ENCODE measurements at places on chromosomes 6 and 20.

DNA sequence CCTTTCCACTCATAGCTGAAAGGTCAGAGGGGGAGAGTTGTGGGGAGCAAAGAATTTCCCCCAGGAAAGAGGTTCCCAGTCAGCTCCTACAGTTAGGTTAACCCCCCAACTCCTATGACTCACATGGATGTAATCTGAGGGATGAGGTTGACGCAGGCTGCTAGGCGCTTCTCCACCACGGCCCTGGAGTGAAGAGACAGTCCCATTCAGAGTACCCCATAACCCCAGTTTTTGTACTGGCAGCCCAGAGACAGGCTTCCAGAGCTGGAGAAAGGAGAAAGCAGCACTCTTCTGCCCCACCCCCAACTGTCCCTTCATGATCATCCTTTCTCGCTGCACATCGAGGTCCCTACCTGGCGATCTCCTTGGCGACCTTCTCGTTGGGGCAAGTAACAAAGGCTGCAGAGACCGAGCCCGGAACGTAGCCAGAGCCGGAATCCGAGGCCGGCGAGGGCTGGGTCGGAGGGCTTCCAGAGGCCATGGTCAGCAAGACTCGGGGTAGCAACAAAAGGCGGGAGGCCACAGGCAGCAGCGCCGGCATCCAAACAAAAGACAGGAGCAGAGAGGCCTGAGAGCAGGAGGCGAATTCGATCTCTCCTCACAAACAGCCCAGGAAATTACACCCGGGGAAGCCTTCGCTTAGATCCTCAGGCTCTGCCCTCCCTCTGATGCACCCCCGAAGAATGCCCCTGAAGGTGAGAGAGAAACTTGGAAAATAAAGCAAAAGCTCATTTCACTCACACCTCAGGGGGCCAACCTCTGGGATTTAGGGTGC lies 592 bp downstream of the CUTA start:
- peak; percentile 55 for DNase-seq

DNA sequence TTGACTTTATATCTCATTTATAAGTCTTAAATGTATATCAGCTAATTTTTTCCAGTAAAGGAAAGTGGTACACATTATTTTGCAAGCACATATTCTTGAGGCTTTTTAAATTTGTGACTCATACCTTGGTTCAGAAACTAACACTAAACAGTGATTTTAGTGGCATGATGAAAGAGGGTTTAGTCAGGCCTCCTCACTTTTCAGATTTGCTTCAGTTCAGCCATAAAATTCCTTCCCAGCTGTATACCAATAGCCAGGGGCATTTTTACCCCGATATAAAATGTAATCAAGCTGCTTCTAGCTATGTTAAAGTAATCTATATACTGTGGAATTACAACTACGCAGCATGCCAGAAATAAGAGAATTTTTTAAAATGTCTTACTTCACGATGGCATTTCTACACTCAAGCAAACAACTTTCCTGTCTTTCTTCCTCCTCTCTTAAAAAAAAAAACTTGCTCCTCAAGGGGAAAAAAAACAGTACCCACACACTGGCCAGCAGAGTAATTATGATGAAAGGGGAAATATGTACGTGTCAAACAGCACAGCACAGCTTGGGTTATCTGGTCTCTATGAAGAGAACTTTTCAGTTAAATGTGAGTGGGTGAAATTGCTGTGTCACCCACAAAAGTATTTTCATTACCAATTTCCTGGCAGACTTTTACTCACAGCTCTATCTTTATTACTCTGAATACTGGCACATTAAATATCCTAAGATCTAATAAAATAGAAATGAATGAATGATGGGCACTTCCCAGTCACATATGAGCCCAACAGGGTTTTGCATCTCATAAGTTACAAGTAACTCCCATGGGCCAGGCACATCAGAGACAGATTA lies 244.8 kb upstream of the TENT5A start:
- no peak for DNase-seq

DNA sequence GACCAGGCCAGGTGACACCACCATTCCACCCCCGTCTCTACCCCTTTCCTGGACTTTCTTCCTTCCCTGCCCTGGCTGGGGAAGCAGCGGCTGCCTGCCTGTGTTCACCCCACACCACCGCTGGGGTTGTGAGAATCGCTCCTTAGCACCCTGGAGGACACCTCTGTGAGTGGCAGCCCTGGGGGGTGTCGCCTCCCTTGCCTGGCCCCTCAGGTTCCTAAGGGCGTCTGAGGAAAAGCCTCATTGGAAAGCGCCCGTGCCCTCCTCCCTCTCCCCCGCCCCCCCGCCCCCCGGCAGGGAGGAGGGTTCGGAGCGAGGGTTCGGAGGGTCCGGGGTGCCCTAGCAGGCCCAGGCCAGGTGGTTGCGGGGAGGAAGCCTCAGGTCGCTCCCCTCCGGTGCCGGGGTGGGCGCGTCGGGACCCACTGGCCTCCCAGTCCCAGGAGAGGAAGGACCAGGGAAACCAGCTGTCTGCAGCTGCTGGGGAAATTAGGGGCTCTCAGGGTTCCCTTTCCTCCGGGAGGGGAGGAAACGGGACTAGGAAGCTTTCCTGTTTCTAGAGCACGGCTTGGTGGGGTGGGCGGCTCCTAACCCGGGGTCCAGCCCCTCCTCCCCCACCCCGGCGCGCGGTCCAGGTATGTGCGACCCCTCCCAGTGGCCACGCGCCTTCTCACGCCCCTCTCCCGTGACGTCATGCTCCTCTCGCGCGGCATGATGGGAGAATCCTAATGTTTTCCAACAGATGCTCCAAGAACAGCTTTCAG lies at the start of gene PHACTR3:
Gene PHACTR3 (plus strand): TSS at position 760 of the 761 bp plus-strand sequence. CDS start 475 bp downstream, outside the sequence.
- no peak for DNase-seq

DNA sequence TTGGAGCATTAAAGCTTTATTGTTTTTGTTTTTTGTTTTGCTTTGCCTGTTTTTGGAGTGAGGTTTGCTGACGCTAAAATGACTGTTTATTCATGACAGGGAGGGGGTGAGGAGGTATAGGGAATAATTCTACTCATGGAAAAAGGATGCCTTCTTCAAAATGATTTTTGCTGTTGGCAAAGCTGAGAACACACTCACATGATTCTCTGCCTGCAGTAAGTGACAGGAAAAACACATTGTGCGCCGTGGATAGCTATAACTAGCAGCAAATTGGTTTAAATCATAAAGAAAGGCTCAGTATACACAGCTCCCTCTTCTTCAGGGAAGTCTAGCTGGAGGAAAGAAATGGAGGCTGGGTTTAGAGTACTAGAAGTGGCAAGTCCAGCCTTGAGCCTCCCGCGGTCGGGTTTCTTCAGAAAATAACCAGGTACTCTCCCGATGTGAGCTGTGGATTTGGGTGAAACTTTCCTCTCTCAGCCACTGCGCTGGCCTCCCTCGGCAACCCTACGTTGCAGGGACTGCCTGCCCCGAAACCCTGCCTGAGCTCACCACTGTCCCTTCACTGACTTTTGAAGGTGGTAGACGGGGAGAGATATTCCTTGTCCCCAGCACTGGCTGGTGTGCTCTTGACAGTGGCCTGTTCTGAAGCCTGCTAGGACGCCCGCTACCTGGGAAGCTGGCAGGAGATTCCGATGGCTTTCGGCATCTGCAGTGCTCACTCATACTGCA lies 278.2 kb downstream of the NRN1 start:
- no peak for DNase-seq

DNA sequence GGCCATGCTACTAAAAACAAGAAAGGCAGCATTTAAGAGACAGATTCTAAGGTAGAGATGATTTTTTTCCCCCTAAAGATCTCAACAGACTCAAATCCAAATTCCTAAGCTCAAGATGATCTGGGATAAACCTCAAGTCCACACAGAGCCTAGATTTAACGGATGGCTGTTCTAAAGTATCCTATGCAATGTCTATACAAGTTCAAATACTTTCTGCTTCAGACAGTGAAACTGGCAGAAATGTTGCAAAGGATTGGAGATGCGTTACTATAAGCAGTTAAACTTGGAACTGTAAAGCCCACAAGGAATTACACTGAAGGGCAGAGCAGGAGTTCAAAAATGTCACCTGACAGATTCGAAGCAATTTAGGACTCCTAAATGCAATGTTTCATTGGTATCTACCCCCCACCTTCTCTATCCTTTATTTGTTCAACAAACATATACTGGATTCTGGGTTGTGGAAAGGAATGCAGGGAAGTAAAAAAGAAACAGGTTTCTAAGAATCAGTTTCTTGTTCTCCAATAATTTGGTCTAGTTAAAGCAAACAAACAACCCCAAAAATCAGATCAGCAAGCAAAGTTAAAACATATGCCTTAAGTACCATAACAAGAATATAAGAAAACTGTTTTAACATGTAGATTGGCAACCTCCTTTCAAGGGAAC lies 1.6 kb downstream of the DNAAF9 start:
- DNase-seq, result no peak

GRCh38 chr6:88367248-88367647 lies 201.1 kb upstream of the CNR1 start:
- DNase-seq, result no peak

- peak; percentile 84 for DNase-seq
These were observed 26.5 kb downstream of the BCKDHB start for GRCh38 chr6:80133020-80133419.

GRCh38 chr6:45026003-45026516 lies 302.1 kb upstream of the RUNX2 start:
- no peak for DNase-seq

- peak; percentile 62 for DNase-seq
These were observed 342.7 kb downstream of the PRL start for GRCh38 chr6:21953831-21954801.

GRCh38 chr6:167141667-167142432 lies 15.9 kb downstream of the GPR31 start:
- peak; percentile 70 for DNase-seq

DNA sequence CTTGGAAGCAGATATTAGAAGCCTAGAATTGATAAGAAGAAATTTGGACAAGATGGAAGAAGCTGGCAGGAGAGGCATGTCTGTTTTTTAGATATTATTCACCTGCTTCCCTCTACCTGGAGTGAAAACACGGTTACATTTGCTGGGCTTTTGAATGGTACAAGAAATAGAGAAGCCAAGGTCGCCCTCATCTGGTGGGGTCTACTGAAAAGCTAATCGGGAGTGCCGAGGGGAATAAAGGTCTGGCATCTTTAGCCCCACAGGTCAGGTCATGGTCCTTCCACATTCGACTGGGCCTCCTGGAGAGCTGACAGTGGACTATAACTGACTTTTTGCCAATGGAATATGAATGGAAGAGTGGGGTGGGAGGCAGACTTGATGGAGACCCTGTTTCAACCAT lies 4.6 kb upstream of the C2 start:
- peak; percentile 18 for DNase-seq

- DNase-seq, result no peak
These were observed 37.7 kb downstream of the ZBTB9 start for GRCh38 chr6:33492093-33492492.

DNA sequence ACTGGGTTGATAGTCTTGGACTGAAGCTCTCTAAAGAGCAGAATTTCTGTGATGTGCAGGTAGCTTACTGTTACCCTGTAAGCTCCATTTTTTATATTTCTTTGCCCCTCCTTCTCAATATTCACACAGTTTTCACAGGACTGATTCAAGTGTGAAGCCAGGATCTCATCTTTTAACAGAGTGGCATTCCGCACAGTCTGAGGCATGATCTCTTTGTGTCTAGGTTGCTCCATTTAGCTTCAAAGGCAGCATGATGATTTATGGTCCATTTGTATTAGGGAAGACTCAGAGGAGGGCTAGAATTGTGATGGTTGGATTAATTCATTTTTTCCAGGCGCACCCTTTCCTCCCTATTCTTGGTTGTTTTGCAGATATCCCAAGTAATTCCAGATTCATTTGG lies 43.5 kb downstream of the CARMIL1 start:
- no peak for DNase-seq

DNA sequence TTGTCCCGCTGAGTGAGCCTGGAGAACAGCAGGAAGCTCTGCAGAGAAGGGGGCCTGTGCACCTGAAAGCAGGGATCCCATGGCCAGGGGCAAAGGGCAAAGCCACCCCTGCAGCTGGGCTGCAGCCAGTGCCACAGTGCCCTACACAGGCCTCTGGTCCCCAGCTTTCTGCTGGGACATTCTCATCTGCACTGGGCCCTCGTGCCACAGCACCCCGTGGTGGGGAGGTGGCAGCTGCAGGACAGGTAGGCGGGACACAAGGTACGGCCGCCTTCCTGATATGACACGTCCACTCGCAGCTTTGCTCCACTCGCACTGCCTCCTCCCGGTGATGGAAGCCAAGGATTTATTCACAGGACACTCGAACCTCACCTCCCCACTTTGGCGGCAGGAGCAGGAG lies 27.2 kb downstream of the INSM1 start:
- DNase-seq, result no peak

GRCh38 chr6:89669002-89669401 lies 30.5 kb upstream of the LYRM2 start:
- DNase-seq, result no peak

- peak; percentile 52 for DNase-seq
These were observed 169.0 kb upstream of the GJE1 start for GRCh38 chr6:141963543-141964295.

DNA sequence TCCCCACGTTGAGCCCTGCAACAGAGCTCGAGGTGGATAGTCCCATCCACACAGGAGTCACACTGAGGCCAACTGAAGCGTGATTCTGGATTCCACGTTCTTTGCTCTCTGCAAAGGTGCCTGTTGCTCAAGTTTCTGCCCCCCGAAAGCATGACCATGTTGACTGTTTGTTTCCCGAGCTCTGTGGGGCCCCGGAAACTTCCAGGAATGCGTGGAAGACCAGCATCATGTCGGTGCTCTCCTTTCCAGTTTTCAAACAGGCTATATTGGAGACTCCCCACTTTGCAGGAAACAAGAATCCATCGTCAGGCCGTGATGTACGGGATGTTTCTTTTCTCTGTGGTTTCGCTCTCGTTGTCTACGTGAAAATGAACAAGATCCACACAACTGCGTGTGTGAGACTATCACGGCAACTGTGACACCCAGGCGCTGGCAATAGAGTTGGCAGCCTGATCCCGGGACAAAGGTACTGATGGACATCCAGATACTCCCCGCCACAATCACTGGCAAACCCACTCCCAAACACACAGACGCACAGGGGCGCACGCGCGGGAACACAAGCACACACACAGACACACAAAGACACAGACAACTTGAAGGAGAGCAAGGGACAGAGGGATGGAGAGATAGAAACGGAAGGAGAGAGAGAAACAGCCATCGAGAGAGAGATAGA lies 444.6 kb upstream of the DEFB115 start:
- no peak for DNase-seq

DNA sequence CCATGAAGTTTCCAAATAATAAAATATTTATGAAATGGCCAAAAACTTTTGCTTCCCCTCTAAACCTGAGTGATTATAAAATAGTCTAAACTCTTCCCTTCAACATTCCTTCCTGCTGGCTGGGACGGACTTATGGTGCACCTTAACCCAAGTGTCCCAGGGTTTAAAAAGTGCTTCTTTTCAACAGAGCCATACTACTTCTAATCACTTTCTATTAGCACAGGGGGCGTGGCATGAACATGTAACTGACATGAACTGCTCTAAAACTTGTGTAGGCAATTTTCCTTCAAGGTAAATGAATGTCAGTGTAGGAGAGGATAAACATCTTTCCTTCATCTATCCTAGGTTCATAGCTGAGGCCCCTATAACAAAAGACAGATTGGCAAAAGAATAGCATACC lies 163.6 kb upstream of the RIMS1 start:
- no peak for DNase-seq

- DNase-seq, result peak; percentile 68
These were observed 72.5 kb downstream of the B3GAT2 start for GRCh38 chr6:70884074-70884983.

- no peak for DNase-seq
These were observed 33.4 kb upstream of the PRELID3B start for GRCh38 chr20:59075934-59076508.

All from cardiac muscle cell (in vitro differentiated cells and primary cell).